ENCODE measurements at places on chromosomes 7 and 10.

GRCh38 chr7:159040912-159041711 lies 103.6 kb downstream of the VIPR2 start:
- DNase-seq, result no peak

- no peak for DNase-seq
Measured at GRCh38 chr7:107966711-107967110, 36.2 kb downstream of the LAMB1 start.

DNA sequence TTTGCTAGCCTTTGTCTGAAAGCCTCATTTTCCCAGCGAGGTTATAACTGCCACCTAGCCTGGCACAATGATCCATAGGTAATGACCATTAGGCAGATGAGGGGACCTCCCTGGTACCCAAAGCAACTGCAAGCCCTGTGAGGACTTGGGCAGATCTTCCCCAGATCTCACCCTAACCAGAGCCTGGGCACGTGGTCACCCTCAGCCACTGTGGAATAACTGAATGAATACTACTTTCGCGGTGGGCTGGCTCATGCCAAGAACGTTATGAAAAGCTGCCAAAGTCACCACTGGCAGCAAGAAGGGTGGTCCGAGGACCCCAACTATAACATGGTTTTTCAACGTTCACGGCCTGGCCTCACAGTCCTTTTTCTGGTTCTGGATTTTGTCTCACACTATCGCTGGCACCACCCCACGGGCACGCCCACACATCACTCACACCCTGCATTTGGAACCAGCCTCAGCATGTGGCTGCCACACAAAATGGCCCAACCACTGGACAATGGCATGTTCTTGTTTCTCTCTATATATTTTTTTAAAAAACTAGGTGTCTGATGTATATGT lies 3.4 kb downstream of the PRKAG2 start:
- DNase-seq, result no peak

- DNase-seq, result no peak
Measured at GRCh38 chr7:143458263-143458662, 15.0 kb downstream of the TAS2R60 start.

DNA sequence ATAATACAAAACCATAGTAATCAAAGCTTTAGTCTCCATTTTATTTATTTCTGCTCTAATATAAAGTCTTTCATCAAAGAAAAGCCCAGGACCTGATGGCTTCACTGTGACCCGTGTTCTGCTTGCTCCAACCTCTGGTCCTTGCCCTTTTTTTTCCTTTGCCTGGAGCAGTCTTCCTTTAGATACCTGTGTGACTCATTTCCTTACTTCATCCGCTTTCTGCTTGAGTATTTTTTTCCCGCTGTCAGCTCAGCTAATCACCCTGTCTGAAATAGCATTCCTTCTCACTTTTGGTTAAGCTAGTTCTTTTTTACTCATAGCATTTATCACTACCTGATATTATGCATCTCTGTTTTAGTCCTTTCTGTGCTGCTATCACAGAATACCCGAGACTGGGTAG lies 194.8 kb downstream of the ABCA13 start:
- no peak for DNase-seq

DNA sequence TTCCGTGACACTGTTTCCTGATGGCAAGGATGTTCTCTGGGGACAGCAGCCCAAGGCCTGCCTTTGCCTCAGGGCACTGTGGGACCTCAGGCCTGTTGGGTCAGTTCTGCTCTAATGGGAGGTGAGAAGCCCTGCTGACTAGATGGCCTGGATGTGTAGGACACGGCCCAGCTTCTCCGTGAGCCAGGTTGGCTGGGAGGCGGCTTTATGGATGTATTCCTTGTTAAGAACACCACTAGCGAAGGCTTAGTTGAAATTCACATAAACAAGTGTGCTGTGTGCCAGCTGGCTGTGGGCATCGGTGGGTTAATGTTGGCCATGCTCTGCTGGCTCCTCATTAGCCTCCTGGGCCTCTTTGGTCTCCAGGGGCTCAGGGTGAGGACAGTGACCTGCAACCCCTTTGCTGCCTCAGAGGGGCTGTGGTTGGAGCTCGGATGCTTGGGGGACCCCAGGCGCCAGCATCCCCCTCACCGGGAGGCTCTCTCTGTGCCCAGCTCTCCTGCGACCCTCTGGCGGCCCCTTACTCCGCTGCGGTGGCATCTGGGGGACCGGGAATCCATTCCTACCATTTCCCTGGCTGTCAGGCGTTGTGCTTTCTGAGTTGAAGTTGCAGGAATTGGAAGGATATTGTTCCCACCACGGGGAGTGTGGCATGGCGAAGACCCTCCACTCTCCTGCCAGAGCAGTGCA lies 22.8 kb upstream of the DPYSL4 start:
- DNase-seq, result no peak

GRCh38 chr10:100520811-100521210 lies 1.1 kb upstream of the SEC31B start:
- no peak for DNase-seq

DNA sequence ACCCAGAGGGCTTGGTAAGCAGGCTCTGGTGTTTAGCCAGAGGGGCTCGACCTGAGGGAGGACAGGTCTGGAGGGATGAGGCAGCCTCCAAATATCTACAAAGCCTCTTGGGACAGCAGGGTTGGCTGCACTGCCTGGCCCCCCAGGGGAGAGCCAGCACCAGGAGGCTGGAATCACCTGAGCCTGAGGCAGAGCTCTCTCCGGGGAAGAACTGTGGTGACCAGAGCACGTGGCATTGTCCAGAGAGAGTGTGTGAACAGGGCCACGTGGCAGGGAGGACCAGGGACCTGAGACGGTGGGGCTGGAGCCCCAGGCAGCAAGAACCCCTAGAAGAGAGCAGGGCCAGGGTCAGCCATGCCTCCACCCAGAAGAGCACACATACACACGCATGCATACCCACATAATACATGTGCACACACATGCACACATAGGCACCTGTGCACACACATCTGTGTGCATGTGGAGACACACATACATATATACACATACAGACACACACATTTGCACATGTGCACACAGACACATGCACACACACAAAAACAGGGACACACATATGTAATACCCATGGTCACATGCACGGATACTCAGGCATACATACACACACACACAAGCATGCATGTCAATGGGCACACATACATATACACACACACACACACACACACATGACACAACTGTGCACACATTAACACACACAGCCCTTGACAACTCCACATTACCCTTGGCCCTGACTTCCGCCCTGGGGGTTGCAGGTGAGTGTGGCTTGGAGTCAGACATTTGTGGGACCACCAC lies 94.9 kb downstream of the MYL10 start:
- no peak for DNase-seq

DNA sequence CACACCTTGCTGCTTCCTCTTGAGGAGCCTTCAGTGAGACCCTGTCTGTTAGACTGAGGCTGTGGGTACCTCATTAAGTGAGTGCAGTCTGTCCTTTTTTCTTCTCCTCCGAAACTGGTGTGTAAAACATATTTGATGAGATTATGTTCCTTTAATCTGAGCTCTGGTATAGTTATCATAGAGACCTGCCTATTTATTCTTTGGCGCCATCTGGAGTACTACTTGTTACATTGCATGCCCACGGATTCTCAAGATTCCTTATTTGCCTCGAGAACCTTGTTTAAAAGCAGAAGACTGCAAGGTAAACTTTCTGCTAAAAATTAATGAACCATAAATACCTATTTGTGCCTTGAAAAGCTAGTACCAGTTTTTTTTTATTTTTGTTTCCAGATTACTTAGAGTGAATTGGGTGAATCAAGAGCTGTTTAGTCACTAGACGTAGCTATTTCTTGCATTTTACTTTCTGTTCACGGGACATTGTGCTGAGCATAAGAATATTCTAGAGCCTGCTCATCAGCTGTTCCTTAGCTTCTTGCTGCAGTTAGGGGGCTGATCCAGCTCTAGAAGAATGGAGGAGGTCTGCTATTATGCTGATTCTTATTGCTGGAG lies 16.9 kb upstream of the STMP1 start:
- DNase-seq, result no peak

All from GOT3 (cell line).